Right ventricle myocardium superior (tissue), 1 donor: ENCODE measurements at places on chromosomes 7 and 10. TPM values are rescaled to one million over a fixed set of nuclear protein-coding genes. Genes with fewer than 3 reads are reported as not detected.

TFR2 gene
- 0.13 TPM for total RNA-seq

MSRB2 gene
- 166 TPM for total RNA-seq

SFTPA1 gene
- 0.22 TPM for total RNA-seq

TMEM229A gene
- total RNA-seq = not detected

HPS1 gene
- total RNA-seq = 25.6 TPM

PRKG1 gene
- 28.2 TPM for total RNA-seq

MDFIC gene
- 12.9 TPM for total RNA-seq

STEAP1B gene
- total RNA-seq = 0.43 TPM

YAE1 gene
- total RNA-seq = 14.6 TPM
